ENCODE measurements at places on chromosomes 12 and 14.
A peak's percentile ranks its signal among the peaks of the same experiment; 100 is the strongest.

DNA sequence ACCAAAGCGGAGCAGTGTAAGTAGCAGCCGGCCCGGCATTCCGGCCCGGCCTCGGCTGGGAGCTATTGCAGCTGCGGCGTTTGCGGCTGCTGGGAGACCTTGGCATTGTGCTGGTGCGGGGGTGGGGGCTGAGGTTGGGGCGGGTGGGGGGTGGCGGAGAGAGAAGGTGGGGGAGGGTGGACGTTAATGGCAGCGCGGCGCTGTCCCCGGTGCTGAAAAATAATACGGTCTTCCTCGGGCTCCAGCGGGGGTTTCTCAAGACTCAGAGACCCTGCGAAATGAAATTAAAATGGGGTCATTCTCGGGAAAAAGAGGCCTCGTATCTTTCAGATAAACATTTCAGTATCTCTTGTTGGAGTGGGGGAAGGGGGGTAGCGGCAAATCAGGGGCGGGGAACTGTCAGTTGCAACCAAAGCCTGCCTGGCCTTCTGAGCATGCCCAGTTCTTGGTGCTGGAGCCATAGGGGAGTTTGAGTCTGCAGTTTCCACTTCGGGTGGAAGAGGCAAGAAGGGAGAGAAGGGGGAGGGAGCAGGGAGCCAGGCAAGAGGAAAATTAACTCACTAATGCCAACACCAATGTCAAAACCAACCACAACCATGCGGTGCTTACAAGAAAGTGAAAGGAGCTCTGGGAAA lies 414 bp downstream of the UNC79 start:
- DNase-seq, result no peak

- no peak for DNase-seq
Observed at GRCh38 chr12:39417916-39418315, 25.0 kb downstream of the KIF21A start.

- DNase-seq, result peak; percentile 51
Observed at GRCh38 chr14:74038020-74038859, 19.1 kb downstream of the BBOF1 start.

GRCh38 chr12:85004204-85004603 lies 31.9 kb downstream of the TSPAN19 start:
- no peak for DNase-seq

DNA sequence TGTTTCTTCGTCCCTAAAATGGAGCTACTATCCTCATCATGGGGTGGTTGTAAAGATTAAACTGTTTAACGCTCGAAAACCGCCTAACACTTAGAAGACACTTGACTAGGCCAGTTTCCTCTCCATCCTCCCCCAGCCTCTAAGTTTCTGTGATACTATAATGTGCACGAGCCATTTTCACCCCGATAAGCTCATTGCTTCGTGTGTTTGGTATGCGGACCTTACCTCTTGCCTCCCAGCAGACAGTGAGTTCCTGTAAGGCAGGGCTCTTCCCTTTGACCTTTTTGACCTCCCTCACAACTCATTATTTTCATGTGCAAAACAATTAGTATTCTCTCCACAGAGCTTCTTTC lies 499 bp upstream of the GXYLT1 start:
- peak; percentile 9 for DNase-seq

GRCh38 chr12:25996677-25997076 lies 38.2 kb downstream of the RASSF8 start:
- peak; percentile 38 for DNase-seq

GRCh38 chr12:3712209-3712992 lies 40.5 kb downstream of the CRACR2A start:
- DNase-seq, result no peak

DNA sequence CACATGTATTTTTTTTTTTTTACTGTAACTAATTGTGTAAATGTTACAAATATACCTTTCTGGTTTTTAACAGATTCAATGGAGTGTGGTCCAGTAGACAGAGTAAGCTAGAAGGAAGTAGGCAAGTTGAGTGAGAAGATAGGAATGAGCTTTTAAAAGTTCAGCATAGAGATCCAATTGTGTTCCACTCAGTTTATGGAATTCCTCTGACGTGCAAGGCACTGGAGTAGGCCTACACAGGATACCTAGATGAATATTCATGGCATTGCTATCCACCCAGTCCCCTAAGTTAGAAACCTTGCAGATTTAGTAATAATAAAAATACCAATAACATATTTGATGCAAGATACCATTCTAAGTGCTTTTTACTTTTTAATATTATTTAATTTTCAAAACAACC lies 225.6 kb upstream of the ARID2 start:
- DNase-seq, result no peak

- peak; percentile 65 for DNase-seq
Observed at GRCh38 chr12:112837629-112838197, 46.2 kb downstream of the RPH3A start.

- DNase-seq, result no peak
Observed at GRCh38 chr12:6998715-6999451, 19.4 kb downstream of the LPCAT3 start.

DNA sequence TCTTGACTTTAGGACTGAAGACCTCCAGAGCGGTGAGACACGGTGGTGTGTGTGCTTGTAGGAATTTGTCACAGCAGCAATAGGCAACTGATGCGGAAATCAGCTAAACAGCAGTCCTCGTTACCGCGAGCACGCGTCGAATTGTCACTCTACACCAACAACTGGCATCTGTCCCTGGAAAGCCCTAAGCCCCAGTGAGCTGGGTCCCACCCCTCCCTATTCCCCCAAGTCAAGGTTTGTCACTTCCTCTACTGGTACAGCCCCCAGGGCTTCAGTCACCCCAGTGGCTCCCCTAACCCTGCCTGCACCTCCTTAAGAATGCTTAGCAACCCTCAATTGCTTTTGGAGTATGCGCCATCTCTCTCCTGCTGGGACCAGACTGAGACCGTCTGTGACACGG lies 173.6 kb downstream of the PIWIL1 start:
- DNase-seq, result no peak

DNA sequence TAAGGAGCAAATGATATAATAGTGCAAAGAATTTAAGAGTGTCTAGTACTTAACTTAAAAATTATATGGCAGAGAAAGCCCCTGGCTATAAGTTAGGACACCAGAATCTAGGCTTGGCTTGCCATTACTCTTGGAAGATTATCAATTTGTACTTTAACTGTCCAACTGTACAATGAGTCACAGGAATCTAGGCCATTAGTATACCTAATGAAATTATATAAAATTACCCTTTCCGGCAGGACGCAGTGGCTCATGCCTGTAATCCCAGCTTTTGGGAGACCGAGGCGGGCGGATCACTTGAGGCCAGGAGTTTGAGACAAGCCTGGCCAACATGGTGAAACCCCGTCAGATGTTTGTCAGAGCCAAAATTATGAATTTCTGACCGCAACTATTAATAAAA lies 691 bp upstream of the OR6S1 start:
- DNase-seq, result no peak

DNA sequence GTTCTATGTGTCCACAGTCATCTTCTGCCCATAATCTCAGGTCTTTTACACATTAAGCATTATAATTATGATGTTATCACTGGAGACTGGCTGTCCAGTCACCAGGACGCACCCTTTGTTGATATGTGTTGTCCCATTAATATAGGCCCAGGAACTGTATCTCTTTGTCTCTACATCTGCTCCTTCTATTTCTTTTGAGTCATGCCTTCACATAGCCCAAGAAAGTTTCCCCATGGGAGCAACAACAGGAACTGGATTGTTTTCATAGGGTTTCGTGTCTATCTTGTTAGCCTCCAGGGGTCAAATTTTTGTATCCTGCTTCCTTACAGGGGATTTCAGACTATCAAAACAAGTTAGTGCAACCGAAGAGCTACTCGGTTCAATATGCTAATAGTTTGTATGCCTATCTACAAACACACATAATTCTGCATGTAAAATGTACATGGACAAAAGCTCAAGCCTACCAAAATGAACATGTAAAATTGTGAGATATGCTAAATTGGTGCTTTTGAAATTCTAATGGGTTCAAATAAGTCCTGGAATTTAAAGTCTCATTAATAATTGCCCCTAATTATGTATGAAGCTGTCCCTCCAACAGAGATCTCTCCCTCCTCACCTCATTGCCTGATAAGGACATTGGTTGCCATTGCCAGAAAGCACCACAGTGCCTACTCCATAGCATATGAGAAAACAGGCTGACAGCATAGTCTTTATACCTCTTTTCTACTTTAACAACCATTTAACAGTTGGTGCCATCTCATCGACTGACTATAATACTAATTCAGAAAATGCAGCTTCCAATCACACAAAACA lies 99.8 kb upstream of the DIO2 start:
- no peak for DNase-seq

DNA sequence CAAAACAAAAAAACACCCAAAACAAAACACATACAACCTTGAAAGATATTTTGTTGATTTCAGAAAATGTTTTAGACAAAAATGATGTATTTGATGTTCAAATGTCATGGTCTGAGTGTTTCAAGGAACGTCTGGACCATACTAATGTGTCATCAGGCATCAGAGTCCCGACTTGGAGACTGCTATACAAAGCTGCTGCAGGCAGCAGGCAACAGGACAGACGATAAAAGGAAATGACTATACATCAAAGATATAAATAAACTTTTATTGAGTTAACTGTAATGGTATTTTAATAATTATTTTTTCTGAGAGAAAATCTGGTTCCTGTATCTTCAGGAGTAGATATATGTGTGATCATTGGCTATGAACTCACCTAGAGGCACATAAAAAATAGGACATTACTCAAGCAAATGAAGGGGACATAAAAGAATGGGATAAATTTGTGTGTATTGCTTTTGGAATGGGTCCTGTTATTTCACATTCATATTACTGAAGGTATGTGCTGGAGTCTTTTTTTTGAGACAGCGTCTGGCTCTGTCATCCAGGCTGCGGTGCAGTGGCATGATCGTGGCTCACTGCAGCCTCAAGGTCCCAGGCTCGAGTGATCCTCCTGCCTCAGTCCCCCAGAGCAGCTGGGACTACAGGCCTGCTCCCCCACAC lies 87.3 kb upstream of the HECTD1 start:
- DNase-seq, result no peak

DNA sequence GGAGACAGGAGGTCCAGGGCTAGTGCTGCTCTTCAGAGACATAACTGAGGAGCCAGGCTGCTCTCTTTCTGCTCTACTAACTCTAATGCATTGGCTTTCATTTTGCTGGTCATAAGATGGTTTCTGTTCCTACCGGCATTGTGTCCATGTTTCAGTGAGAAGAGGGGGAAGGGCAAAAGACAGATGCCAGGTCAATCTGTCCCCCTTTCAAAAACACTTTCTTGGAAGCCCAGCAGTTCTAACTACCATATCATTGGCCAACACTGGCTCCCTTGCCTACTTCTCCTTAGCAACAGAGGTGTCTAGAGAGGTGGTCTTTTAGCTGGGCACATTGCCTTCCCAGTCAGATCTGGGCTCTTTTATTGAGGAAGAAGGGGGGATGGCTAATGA lies 63.9 kb downstream of the TGFB3 start:
- no peak for DNase-seq

DNA sequence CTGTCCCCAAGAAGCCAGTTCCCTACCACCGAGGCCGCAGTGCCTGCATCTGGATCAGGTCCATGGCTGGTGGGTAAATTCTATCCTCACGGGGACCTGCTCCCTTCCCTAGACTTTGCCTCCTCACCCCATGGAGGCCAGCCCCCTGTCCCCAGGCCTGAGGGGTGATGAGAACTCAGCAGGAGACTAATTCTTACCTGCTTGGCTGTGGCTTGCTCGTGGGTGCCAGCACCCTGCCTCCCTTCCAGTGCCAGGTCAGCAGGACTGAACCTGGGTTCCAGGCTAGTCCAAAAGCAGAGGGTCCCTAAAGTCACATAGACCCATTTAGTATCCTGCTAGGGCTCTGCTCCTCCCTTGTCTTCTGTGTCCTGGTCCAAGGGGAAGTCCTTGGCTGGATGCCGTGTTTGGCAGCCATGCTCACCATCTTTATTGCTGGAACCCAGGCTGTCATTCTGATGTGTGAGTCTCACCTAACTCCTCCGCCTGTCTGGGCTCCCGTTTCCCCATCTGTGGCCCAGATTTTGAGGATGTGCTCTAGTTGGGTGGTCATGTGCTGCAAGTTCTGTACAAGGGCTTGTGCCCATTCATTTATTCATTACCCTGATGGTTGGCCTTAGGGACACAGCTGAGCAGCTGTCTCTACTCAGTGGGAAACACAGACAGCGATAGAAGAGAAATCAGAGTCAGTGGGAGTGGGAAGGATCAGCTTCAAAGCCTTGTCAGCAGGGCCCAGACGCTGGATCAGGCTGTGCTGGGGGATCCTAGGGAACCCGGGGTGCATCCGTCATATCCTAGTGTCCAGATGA lies 949 bp downstream of the PLBD2 start:
- DNase-seq, result no peak

- no peak for DNase-seq
Observed at GRCh38 chr14:73755434-73756014, 41.3 kb upstream of the PNMA1 start.

- DNase-seq, result no peak
Observed at GRCh38 chr12:117040496-117040895, 58.7 kb downstream of the TESC start.

DNA sequence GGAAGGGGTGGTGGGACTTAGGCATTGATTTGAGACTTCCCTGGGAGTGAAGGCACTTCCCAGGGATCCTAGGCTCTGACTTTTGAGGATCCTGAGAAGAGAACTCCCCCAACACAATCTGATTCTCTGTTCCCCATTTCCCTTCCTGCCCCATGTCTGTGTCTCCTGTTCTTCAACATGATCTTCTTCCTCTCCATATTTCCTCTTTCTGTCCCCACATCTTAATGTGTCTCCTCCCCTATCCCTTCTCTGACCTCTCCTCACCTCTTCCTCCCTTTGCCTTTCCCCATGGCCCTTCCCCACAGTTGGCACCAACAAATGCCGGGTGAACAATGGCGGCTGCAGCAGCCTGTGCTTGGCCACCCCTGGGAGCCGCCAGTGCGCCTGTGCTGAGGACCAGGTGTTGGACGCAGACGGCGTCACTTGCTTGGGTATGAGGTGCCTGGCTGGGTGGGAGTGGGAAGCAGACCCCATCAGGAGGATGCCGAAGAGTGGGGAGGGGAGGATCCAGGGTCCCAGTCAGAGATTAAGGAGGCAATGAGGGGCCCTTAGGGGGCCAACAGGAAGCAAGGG lies 15.2 kb upstream of the LRP1-AS start:
- no peak for DNase-seq

DNA sequence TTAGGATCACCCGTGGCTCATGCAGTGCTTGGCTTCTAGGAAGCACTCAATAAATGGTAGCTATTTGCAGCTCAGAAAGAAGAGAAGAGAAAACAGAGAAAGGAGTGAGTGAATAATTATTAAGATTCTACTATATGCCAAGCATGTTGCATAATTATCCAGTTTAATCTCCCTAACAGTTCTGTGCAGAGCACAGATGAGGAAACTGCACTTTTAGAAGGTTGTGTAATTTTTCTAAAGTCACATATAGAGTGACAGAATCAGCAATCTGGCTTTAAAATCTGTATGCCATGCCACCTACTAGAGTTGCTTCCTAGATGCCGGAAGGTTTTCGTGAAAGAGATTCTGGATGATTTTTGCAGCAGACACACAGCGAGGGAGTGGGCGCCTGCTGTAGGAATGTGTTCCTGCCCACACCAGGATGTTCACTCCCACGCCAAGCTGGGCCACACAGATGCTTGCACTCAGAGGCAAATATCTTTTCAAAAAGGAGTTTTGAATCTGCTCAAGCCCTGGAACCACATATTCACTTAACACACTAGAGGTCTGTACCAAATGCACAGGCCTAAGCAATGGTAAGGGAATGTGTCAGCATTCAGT lies 50.2 kb upstream of the SMCO2 start:
- DNase-seq, result no peak

- peak; percentile 55 for DNase-seq
Observed at GRCh38 chr12:93526786-93527428, 45.6 kb upstream of the SOCS2 start.

Measured in RCC 7860 (cell line).